Activated CD4-positive, alpha-beta T cell treated with anti-CD3 and anti-CD28 coated beads for 4 hours (primary cell): ENCODE measurements at places on chromosomes 1 and 21.

DNA sequence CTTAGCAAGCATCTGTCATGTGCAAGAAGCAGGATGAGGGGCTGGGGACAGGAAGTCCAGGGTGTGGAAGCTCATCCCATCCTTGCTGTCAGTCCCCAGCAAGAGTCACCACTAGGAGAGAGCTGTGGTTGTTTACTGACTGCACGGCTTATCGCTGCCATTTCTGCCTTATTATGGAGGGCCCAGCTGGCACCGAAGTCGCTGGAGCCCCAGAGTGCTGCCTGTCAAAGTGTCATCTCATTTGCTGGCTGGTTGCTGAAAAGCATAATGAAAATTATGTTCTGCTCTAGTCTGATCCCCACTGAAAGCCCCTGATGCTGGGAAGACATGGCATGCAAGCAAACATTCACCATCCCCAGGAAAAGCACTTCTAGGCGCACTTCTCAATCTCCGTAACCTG lies 642.7 kb downstream of the NPHP4 start:
- DNase-seq, result no peak

DNA sequence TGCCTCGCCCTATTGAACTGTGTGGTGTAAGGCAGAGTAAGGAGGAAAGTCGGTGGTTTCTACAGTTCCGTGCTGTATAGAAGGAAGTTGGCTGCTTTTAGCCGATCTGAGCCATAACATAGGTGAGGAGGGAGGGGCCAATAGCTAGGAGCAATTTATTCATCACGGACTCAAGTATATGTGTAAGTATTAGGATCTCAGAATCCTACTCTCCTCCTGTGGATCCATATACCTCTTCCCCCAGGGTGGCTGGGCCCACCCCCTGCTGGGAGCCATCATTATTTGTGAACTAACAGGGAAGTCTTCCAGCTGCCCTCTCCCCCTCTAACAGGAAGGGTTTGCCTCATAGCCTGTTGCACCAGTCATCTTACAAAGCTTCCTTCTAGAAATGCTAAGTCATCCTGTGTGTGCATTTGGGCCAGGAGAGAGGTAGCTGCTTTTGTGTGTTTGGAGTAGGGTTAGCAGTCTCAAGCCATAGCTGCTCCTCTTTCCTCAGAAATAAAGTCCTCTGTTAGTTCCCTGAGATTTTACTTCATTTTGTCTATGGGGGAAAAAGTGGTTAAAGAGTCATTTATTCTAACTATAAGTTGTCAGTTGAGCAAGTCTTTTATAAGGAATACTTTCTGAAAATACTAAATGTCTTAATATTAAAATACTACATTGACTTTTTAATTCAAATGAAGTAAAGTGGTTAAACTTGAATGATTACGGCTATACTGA lies 14.9 kb upstream of the CENPS start:
- no peak for DNase-seq

GRCh38 chr1:22889213-22889827 lies 83.3 kb downstream of the LACTBL1 start:
- no peak for DNase-seq

DNA sequence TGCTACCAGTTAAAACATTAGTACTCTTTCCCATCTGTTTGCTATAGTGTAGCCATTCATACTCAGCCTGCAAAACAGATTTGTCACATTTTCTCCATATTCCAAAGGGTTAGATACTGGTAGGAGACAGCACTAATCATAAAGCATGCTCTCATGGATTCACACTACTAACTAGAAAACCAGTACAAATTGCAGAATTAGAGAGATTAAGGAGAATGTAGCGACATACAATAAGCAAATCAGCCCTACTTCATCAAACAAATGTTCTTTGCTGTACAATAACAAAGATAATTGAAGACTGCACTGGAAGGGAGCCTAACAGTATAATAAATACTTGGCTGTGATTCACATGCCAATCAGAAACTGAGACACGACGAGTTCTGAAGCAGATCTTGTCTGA lies 368.0 kb upstream of the PRMT6 start:
- DNase-seq, result no peak

- no peak for DNase-seq
Measured at GRCh38 chr1:192005976-192006375, 152.3 kb upstream of the RGS18 start.

GRCh38 chr1:85806236-85806965 lies 98.2 kb upstream of the ZNHIT6 start:
- DNase-seq, result no peak

GRCh38 chr1:186620566-186621350 lies 59.5 kb downstream of the PTGS2 start:
- DNase-seq, result no peak

DNA sequence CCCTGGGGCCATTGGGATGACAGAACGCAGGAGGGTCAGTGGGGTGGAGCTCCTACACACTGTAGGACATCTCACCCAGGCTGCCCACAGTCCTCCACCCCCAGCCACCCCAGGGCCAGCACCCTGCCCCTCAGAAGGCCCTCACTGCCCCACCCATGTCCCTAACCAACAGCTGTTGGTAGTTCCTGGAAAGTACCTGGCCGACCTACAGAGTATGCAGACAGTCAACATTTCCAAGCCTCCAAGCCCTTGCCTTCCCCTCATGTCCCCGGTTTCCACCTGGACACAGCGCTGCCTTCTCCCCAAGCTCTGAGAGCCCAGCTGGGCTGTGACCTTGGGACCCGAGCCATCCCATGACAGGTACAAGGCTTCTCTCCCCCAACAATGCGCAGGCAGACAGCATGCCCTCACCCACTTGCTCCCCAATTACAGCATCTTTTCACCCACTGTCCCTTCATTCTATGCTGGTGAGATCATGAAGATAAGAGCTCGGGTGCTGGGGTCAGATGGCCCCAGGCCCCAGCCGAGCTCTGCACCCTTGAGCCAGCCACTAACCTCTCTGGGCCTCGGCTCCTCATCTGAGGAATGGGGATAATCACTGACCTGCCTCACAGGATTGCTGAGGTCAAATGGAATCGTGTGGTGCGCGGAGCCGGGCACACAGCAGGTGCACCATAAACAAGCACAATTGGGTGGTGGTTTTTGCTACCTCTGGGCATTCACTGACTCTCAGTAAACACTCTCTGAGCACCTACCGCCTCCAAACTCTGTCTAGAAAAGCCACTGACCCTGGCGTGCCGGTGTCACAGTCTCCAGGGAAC lies 11.2 kb downstream of the LAPTM5 start:
- DNase-seq, result no peak

DNA sequence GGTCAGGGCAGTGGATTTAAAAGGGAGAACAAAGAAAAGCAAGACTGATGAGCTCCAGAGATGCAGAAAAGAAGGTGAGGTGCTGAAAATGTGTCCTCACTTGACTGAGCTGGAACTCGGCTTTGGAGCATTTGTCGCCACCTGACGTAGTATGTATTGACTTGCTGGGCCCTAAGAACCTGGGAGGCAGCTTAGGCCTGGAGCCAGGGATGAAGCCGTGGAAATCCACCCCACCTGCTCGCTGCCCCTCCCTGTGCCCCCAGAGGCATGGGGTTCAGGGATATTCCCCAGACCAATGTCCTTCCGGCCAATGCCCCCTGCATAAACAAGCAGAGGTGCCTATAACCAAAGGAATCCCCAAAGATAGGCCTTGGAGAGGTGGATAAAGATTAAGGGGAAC lies 14.3 kb downstream of the MRAP start:
- DNase-seq, result no peak

DNA sequence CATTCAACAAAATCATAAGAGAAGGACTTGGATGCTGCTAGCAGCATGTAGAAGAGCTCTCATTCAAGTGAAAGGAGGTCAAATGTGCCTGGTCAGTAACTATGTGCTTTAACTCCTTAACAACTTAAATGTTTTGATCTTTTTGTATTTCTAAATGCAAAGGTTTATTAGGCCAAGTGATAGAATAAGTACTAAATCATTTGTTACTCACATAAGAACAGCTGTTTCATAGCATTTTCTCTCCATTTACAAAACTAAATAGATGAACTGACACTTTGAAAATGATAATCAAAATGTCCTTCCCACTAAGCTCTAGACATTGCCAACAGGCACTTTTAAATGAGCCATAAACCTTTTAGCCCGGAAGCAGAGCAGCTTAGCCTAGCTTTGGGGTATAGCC lies 254.3 kb upstream of the PRMT6 start:
- DNase-seq, result no peak

- DNase-seq, result no peak
Measured at GRCh38 chr1:107940017-107940577, 24.9 kb downstream of the VAV3 start.
